Activated effector memory CD4-positive, alpha-beta T cell treated with Interleukin-2 at 50 U/mL for 16 hours (primary cell): ENCODE measurements at places on chromosomes 1 and 21.

DNA sequence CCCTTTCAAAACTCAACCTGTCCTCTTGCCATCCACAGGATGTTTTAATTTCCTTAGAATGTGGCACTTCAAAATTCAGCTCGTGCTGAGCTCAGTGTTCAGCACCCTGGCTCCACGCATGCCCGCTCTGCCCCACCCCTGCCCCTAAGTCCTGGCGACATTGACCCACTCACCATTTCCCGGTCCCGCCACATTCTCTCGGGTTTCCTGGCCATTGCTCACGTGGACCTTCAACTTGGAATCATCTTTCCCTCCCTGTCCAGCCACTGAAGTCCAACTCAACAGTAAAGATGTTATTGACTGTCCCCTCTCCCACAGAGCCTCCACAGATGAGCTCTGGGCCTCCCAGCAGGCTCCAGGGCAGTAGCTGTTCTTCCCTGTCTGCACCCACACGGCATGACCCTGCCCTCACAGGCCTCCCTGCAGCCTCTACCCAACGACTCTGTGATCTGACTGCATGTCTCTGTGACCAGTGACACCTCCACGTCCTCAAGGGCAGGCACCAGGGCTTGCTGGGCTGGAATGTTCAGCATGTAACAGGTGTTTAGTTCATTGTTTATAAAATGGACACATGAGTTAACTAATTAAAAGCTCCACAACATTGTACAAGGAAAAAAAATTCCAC is 53.8 kb downstream of the ITPKB start:
- DNase-seq, result no peak

- DNase-seq, result no peak
These were observed 157.3 kb downstream of the PEX14 start for GRCh38 chr1:10631811-10632593.

DNA sequence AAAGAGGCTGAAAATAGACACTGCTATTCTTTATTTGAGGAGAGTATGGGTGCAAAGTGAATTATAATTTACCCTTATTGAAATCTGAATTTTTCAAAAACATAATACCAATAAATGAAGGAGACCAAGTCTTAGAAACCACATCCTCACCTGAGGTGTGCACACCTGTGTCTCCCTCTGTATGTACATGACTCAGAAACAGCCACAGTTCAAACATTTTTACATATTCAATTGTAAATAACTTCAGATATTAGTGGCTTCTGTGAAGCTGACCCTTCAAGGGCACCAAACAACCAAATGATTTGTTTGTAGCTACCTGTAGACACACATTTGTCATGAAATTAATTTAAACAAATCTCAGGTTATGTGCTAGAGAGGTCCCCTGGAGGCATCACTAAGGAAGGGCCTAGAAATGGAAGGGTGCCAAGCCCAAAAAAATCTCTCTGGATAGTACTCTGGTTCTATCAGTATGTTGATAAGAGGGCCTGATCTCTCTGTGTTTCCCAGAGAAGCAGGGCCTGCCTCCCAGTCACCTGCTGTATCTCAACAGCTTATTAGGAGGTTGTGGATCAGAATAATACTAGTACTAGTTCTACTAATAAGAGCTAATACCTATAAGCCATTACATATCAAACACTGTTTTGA is 28.1 kb downstream of the ERI3 start:
- no peak for DNase-seq

GRCh38 chr1:107964336-107965109 is 457 bp downstream of the VAV3 start:
- peak; percentile 18 for DNase-seq

DNA sequence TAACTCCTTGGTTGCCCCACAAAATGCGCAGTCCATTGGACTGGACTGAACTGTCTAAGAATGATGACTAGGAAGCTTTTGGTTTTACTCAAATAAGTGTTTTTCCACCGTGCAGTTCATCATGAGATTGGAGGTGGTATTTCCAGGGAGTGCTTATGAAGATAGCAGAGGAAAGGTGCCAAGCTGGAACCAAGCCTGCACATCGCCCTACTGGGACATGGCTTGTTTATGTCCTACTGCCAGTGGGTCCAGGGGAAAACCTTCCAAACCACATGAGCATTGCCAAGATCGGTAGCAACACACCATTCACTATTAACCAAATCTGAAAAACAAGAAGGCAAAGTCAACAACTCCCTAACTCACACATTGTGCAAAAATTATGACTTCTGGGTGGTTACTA is 54.7 kb upstream of the DSCAM start:
- no peak for DNase-seq

- no peak for DNase-seq
These were observed 148.4 kb upstream of the MAP1LC3C start for GRCh38 chr1:242147096-242147976.

GRCh38 chr21:26085127-26085526 is 85.4 kb downstream of the APP start:
- DNase-seq, result no peak

GRCh38 chr1:26832249-26832960 is 5.9 kb downstream of the ZDHHC18 start:
- DNase-seq, result no peak

DNA sequence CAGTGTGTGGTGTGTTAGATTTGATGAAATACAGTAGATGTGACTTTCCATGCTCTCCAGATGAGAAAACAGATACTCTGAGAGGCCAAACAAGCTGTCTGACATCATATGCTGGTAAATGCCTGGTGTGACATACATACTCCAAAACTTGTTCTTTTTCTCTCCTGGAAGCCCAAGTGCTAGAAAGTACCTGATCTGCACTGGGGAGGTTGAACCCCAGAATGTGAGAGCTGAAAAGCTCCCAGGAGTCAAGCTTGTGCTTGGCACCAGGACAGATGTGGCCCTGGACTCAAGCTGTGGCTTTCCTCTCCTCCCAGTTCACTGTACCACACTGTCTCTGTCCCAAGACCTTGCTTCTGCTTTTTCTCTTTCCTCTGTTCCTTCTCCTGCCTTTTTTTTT is 389.0 kb upstream of the USP24 start:
- DNase-seq, result no peak

- DNase-seq, result no peak
These were observed 7.2 kb upstream of the COL6A1 start for GRCh38 chr21:45974073-45975019.

- no peak for DNase-seq
These were observed 58.0 kb downstream of the RBM11 start for GRCh38 chr21:14273736-14274538.

- no peak for DNase-seq
These were observed 53.5 kb downstream of the MRPL37 start for GRCh38 chr1:54253480-54253879.

DNA sequence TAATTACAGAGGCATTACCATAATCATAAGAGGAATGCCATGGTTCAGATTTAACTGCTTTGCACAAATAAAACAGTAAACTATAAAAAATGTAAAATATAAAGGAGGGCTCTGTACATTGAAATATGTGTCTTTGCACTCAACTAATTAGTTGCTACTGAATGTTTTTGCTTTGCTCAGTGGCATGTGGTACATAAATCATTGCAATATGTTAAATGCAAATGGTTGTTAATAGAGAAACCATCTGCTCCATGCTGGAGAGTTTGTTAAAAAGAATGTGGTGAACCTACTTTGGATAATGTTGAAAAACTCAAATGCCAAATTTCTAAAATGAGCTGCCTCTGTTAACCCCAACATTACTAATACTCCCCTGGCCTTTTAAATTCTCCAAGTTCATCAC is 201.5 kb downstream of the NTNG1 start:
- no peak for DNase-seq

DNA sequence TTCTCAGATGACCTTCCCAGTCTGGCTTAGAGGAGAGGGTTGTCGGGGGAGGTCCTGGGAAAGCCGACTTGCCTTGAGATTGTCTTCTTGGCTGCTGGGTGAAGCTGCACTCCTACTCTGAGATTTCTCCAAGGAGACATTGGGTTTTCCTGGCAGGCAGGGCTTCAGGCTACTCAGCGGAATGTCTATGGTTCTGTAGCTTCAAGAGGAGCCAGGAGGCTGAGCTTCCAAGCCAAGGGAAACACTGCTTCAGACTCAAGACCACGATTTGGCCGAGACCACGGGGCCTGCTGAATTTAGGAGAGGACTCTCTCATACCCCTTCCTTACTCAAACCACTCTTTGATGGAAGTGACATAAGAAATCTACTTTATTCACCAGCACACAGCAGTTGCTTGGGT is 67.8 kb downstream of the NTMT2 start:
- DNase-seq, result no peak

- no peak for DNase-seq
These were observed 348.7 kb downstream of the PAPPA2 start for GRCh38 chr1:176811511-176812288.

DNA sequence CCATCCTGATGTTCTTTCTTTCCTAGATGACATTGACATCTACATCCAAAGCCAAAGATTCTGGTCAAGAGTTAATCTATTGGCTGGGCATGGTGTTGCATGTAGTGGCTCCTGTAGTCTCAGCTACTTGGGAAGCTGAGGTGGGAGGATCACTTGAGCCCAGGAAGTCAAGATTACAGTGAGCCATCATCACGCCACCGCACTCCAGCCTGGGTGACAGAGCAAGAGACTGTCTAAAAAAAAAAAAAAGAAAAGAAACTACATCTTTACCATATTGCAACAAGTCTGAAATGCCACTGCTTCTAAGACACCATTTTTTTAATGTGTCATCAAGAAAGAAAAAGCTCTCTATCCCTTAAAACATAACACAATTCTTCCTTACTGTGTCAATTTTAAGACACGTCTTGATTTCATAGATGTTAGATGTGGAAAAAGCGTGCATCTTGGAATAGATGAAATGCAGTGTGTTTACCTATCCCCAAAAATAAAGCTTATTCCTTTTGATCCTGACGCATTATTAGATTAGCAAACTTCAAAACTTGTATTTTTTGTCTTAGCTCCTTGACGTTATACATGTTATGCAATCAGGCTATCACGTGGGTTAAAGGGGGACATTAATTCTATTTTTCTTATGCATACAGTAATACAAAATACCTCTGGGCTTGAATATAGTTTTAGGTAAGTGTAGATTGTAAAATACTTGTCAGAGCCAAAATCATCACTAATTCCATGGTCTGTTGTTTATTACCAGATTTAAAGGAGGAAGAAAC is 46.3 kb downstream of the ELAPOR1 start:
- DNase-seq, result no peak

GRCh38 chr1:27258598-27258997 is 24.2 kb downstream of the WDTC1 start:
- DNase-seq, result no peak
